ENCODE measurements at places on chromosomes 5 and 9.

DNA sequence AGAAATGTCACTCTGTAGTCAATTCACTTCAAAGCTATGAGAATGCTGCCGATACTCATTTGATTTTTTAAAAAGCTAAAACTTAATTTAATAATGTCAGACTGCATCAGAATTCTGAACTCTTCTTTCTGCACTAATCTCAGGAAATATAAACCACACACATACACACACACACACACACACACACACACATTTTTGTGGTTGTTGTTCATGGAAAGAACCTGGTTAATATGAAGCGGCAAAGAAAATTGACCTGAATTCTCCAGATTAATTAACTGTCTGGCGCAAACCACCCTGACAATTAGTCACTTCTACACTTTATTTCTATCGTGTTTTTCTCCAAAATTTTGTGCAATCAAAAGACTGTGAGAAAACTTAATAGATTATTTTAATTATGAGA, 740.5 kb downstream of the TLE1 start:
- DNase-seq = no peak

DNA sequence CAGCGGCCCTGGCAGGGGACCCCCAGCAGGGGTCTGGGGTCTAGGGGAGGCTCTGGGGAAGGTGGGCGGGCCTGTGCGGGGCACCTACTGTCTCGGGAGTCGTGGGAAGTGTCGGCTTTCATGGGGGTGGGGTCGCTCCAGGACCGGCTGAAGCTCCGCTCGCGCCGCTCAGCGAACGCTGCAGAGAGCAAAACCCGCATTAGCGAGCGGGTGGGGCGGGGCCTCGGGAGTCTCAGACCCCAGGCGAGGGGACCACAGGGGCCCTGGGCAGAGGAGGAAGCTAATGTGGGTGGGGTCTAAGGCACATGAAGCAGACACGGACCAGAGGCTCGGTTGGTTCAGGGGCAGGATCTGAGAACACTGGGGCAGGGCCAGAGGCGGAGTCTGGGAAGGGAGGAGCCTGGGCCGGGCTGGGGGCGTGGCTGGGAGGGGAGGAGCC, 5.5 kb downstream of the NSMF start:
- no peak for DNase-seq

DNA sequence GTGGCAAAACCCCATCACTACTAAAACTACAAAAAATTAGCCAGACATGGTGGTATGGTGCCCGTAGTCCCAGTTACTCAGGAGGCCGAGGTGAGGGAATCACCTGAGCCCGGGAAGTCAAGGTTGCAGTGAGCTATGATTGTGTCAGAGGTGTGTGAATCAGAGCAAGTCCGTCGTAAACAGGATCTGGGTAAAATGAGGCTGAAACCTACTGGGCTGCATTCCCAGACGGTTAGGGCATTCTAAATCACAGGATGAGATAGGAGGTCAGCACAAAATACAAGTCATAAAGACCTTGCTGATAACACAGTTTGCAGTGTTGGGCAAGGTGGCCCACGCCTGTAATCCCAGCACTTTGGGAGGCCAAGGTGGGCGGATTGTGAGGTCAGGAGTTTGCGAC, 1.9 kb upstream of the CLTB start:
- no peak for DNase-seq

DNA sequence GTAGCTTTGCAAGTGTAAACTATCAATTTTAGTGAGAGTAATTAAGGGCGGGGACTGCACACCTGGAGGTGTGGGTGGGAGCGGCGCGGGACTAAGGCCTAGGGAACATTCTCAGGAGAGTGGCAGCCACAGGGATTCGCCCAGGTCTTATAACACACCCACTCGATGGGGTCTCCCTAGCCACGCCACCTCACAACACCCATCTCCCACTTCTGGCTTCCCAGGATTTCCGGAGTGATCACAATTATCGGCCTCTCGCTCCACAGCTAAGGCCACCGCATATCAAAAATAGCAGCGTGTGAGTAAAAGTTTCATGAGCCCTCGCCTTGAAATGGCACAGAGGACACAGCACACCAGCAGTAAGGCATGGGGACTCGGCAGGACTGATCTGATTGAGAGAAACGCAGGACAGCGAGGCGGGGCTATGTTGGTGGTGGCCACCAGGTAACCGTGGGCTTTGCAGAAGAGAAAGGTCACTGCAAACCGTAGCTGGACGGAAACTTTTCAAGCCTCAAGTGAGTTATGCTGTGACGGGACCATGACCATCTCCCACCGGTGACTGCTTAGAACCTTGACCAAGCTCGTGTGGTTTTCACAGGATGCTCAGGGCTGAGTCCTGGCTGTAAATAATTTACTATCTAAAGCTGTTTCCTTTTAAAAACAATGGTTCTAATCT, 1.1 kb upstream of the LPAR1 start:
- no peak for DNase-seq

DNA sequence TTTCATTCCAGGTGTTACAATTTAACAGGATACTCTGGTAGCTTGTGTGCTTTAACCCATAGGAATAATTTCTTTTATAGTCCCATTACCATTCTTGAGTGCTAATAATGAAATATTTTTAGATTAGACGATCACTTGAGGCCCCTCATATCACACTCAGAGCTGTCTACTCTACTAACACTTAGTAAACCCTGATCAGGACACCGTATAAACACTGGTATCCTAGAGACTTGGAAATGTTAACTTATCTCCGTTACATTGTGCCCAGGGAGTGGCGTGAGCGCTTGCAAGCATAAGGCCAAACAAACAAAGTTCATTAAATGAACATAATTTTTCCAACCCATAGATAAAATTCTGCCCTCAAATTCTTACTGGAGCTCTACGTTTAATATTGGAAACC, 42.2 kb upstream of the RFX3 start:
- DNase-seq = no peak

DNA sequence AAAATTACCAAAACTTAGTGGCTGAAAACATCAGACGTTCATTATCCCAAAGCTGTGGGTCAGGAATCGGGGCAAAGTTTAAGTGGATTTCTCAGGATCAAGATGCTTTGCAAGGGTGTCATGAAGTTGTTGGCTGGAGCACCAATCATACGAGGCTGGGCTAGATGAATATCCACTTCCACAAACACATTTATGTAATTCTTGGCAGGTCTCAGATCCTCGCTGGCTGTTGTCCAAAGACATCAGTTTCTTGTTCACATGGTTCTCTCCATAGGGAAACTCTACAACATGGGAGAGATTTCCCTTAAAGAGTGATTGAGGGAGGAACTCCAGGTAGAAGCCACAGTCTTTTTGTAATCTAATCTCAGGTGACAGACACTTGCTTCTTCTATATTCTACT, 20.2 kb upstream of the CCDC192 start:
- no peak for DNase-seq

GRCh38 chr9:91948597-91949391, 1.2 kb downstream of the ROR2 start:
- DNase-seq = peak; percentile 42

DNA sequence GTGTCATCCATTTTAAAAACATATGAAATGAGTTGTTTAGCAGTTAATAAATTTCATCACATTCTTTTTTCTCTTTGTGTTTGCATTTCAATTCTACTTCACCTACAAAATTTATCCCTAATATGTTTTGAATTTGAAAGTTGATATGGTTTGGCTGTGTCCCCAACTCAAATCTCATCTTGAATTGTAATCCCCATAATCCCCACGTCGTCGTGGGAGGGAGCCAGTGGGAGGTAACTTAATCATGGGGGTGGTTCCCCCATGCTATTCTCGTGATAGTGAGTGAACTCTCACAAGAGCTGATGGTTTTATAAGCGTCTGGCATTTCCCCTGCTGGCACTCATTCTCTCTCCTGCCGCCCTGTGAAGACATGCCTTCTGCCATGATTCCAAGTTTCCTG, 200.1 kb downstream of the EPB41L4A start:
- no peak for DNase-seq

Data from NCI-H510A (cell line).